ENCODE measurements at places on chromosomes 4 and X. TPM values are rescaled to one million over a fixed set of nuclear protein-coding genes. Genes with fewer than 3 reads are reported as not detected.

GRCh38 chrX:108734426-108734825, 1.9 kb downstream of the IRS4 start:
- no peaks in the 10 kb centered on the region for H3K36me3 ChIP-seq
- no peaks in the 10 kb centered on the region for H3K4me1 ChIP-seq

- H3K4me3 ChIP-seq: no peak overlapping the region
- peaks cover 7% of the 10 kb centered on the region for H3K4me1 ChIP-seq
- DNase-seq: no peak
- peak overlapping the region; percentile 21 for H3K27ac ChIP-seq
- H3K27me3 ChIP-seq: no peaks in the 10 kb centered on the region
- no peaks in the 10 kb centered on the region for H3K36me3 ChIP-seq
Measured at GRCh38 chrX:134546187-134546586, 86.2 kb downstream of the HPRT1 start.

The NAAA gene
- total RNA-seq: 6.2 TPM

GRCh38 chrX:144798972-144799371, 448.3 kb upstream of the SPANXN1 start:
- no peak overlapping the region for H3K4me3 ChIP-seq
- H3K27ac ChIP-seq: no peak overlapping the region
- no peaks in the 10 kb centered on the region for H3K36me3 ChIP-seq
- H3K4me1 ChIP-seq: no peaks in the 10 kb centered on the region
- DNase-seq: no peak

- H3K4me1 ChIP-seq: no peaks in the 10 kb centered on the region
- H3K27ac ChIP-seq: no peak overlapping the region
- no peaks in the 10 kb centered on the region for H3K27me3 ChIP-seq
- DNase-seq: no peak
Measured at GRCh38 chrX:9114245-9114644, 80.3 kb upstream of the FAM9B start.

The ADRA2C gene
- total RNA-seq: 10.6 TPM

DNA sequence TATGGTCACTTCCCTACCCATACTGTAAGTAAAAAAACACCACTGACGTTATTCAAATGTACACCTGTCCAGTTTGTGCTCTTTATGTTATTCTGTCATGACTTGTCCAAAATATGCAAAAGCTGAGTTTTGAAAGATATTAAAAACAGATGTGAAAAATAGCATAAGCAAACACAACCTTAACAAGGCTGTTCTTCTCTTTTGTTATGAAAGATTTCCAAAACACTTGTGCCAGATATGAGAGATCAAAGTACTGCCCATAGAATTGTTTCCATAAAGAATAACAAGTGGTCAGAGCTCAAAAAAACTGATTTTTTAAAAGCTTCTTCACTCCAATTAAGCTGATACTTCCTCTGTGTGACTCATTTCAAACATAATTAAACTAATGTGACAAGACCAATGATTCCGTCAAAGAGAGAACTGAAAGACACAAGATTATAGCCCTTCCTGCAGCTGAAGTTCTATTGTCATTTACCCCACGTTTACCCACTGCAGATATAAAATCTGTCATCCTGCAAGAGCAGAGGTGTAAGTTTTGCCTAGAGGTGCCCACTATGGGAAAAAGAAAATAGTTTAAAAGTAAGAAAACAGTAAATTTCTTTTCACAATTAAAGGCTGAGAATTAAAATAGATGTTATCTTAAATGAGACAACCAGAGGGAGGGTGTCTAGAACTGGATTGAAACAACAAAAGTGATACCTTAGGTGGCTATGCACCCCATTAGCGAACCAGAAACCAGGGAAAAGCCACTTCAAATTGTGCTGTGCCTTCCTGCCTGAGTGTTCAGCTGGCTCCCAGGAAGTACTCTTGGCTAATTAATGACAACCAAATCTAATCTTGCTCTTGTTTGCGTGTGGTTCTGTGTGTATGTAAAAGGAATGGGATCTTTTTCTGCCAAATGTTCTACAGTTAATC, 30.1 kb downstream of the RASSF6 start:
- H3K4me3 ChIP-seq: no peak overlapping the region
- peaks cover 3% of the 10 kb centered on the region for H3K4me1 ChIP-seq
- no peak overlapping the region for H3K27ac ChIP-seq
- H3K36me3 ChIP-seq: no peaks in the 10 kb centered on the region

The REELD1 gene
- 0.52 TPM for total RNA-seq

DNA sequence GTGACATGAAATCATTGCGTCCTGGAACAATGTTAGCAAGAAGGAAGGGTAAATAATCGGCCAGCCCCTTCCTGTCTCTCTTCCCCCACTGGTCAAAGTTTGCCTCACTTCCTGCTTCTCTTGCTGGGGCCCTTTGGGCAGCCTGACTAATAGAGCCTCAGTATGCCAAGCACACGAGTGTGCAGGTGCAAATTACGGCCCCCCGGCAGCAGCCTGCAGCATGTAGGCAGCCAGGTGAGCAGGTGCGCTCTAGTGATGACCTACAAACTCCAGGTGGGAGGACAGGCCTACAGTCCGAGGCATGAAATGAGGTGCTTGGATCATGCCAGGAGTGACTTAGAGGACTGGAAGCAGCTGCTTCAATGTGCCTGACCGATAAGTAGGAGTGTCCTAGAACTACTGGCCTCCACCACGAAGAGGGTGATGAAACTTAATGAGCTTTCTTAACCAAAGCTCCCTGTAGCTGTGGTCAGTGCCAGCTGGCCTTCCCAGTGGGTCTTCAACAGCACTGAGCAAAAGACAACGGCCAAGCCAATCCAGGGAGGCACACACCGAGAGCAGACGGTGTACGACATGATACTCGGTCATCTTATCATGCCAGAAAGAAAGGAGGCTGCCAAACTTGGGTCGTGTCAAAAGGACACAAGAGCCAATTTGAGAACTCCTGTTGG, 26.1 kb upstream of the FAT1 start:
- no peak overlapping the region for H3K4me3 ChIP-seq
- H3K36me3 ChIP-seq: no peaks in the 10 kb centered on the region
- no peak overlapping the region for H3K27ac ChIP-seq
- no peaks in the 10 kb centered on the region for H3K27me3 ChIP-seq
- no peak for DNase-seq
- no peaks in the 10 kb centered on the region for H3K4me1 ChIP-seq

DNA sequence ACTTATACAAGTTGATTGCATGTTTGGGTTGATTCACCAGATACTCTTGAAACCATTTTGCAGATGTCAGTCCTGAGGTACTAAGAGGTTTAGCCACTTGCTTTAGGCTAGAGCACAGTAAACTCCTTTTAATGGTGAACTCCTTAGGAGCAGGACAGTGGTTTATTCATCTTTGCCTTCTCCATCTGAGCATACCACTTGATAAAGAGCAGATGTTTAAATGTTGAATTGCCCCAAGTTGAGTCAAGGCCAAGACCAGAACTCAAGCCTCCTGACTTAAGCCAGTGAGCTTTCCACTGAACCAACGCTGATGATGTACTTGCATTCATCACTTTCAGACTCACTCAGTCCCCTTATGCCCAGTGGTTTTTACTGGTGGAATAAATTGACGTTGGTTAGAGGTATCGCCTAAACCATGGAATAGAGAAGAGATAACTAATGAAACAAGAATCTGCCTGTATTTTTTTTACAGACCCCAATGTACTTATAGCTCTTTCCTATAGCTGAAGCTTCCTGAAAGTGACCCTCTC, 7.5 kb downstream of the DAPP1 start:
- H3K36me3 ChIP-seq: no peaks in the 10 kb centered on the region
- no peaks in the 10 kb centered on the region for H3K4me1 ChIP-seq
- H3K27me3 ChIP-seq: no peaks in the 10 kb centered on the region
- no peak for DNase-seq
- H3K27ac ChIP-seq: no peak overlapping the region

GRCh38 chrX:361231-362145, 25.2 kb downstream of the PPP2R3B start:
- no peaks in the 10 kb centered on the region for H3K4me1 ChIP-seq
- peaks cover 4% of the 10 kb centered on the region for H3K36me3 ChIP-seq
- DNase-seq: no peak
- no peak overlapping the region for H3K4me3 ChIP-seq
- H3K27ac ChIP-seq: no peak overlapping the region

DNA sequence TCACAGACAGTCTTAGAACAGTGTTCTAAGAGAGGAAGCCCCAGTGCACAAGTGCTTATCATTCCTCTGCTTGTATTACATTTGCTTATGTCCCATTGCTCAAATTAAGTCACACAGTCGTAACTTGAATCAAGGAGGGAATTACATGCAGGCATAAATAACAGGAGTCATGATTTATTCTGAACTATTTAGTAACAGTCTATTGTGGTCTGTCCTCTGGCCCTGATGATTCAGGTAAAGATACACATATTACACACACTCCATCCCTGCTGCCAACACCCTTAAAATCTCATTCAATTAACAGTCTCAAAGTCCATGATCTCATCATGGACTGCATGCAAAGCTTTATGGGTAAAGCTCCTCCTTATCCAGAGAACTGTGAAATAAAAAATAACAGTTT, 60.1 kb downstream of the GRIA2 start:
- no peak for DNase-seq
- H3K36me3 ChIP-seq: no peaks in the 10 kb centered on the region
- H3K27ac ChIP-seq: no peak overlapping the region
- no peaks in the 10 kb centered on the region for H3K4me1 ChIP-seq
- H3K27me3 ChIP-seq: no peaks in the 10 kb centered on the region

DNA sequence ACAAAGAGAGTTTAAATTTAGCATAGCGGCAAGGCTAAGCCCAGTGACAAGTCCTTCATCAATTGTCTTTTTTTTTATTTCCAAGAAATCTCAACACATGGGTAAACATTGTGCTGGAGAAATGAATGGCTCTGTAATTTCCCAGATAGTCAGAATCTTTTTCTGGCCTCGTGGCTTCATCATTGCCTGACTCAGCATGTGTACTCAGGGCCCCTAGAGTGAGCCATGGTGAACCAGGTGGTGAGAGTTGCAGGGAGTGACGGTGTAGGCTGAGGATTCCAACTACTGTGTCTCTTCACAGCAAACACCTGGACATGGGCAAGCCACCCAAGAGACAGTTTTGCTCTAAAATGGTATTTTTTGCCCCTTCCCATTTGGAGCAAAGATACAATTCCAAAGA, 43.1 kb upstream of the UCP1 start:
- H3K36me3 ChIP-seq: no peaks in the 10 kb centered on the region
- DNase-seq: no peak
- H3K4me3 ChIP-seq: no peak overlapping the region
- H3K27ac ChIP-seq: no peak overlapping the region
- no peaks in the 10 kb centered on the region for H3K4me1 ChIP-seq
- no peaks in the 10 kb centered on the region for H3K27me3 ChIP-seq

DNA sequence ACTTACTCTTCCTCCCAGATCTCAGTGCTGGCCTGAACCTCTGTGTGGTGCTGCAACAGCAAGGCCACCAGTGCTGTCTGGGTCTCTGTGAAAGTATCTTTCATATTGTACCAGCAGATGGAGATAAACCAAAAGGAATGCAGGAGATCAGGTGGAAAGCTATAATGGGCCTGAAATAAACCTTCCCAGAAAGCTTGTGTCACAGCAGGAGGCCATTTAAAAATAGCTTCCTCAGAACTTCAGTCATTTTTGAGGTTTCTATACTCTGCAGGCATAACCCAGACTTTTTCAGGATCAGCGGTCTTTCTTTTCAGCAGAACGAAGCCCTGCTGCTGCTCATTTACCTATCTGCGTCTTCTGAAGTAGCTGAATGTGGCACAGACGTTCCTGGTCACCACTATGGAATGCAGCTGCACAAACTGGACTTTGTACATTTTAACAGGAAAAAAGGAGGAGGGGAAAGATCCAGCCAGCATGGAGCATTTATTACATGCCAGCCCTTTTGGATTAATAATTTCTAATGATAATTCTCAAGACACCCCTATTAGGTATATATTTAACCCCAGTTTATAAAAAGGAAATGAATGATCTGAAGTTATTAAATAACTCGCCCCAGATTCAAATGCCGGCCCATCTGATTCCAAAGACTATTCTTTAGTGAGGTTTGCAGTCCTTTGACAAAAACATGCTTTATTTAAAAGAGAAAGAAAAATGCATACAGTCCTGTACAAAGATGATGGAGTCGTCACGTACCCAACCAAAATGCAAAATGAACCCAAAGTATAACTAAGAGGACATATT, 119.7 kb downstream of the NFKB1 start:
- H3K27me3 ChIP-seq: no peaks in the 10 kb centered on the region
- no peak overlapping the region for H3K4me3 ChIP-seq
- no peaks in the 10 kb centered on the region for H3K36me3 ChIP-seq
- no peaks in the 10 kb centered on the region for H3K4me1 ChIP-seq
- no peak for DNase-seq

- H3K36me3 ChIP-seq: no peaks in the 10 kb centered on the region
- DNase-seq: no peak
- no peaks in the 10 kb centered on the region for H3K27me3 ChIP-seq
- H3K27ac ChIP-seq: no peak overlapping the region
- peaks cover 6% of the 10 kb centered on the region for H3K4me1 ChIP-seq
- H3K4me3 ChIP-seq: no peak overlapping the region
Measured at GRCh38 chr4:185343726-185344581, 51.8 kb downstream of the LRP2BP start.

DNA sequence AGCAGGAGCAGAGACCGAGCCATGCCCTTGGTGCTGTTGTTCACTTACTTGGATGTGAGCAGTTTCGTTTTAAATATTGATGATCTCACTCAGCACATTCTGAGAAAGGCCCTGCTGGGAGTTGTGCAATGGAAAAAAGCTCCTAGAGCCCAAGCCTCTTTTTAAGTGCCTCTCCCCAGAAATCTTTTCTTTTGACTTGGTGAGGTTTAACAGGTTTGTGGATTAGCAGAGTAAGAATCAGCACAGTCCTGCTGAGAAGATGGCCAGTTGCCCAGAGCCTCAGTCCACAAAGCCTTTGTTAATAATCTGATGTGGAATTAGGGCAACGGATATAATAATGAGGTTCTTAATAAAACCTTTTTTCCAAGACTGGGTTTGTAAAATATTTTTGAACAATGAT, 157.5 kb upstream of the ATP6AP2 start:
- H3K27me3 ChIP-seq: no peaks in the 10 kb centered on the region
- DNase-seq: no peak
- no peaks in the 10 kb centered on the region for H3K4me1 ChIP-seq
- no peak overlapping the region for H3K4me3 ChIP-seq

DNA sequence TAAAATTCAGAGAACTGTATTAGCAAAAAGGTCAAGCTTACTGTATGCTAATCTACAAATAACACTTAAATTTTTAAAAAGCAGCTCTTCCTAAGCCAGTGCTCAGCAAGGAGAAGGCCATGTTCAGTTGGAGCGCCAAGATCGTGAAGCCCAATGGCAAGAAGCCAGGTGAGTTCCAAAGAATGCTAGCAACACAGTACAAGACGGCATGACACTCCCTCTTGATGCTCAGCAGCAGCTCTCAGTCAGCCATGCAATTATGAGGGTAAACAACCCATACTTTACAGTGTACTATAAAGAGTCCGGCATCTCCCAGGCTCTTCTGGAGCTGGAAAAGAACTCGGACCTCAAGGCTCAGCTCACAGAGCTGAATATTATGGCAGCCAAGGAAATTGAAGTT, 34.9 kb downstream of the STX18 start:
- H3K4me3 ChIP-seq: no peak overlapping the region
- no peaks in the 10 kb centered on the region for H3K36me3 ChIP-seq
- DNase-seq: no peak
- H3K4me1 ChIP-seq: peaks cover 8% of the 10 kb centered on the region
- no peaks in the 10 kb centered on the region for H3K27me3 ChIP-seq

GRCh38 chrX:123186801-123187200, 2.7 kb downstream of the GRIA3 start:
- no peak for DNase-seq
- no peaks in the 10 kb centered on the region for H3K36me3 ChIP-seq
- H3K4me3 ChIP-seq: no peak overlapping the region
- no peaks in the 10 kb centered on the region for H3K4me1 ChIP-seq
